ENCODE measurements at places on chromosomes 12 and 14. TPM values are rescaled to one million over a fixed set of nuclear protein-coding genes. Genes with fewer than 3 reads are reported as not detected.

The KLHL33 gene
- total RNA-seq, result not detected

The PPP4R4 gene
- total RNA-seq, result 2.1 TPM

The SIRT4 gene
- total RNA-seq, result 2.9 TPM

The ZFHX2 gene
- total RNA-seq, result 0.03 TPM

The C14orf39 gene
- total RNA-seq, result not detected

The KRT78 gene
- total RNA-seq, result not detected

The DLGAP5 gene
- total RNA-seq, result 63.1 TPM
